NCI-H1436 (cell line): ENCODE measurements at places on chromosomes 3 and 15.

DNA sequence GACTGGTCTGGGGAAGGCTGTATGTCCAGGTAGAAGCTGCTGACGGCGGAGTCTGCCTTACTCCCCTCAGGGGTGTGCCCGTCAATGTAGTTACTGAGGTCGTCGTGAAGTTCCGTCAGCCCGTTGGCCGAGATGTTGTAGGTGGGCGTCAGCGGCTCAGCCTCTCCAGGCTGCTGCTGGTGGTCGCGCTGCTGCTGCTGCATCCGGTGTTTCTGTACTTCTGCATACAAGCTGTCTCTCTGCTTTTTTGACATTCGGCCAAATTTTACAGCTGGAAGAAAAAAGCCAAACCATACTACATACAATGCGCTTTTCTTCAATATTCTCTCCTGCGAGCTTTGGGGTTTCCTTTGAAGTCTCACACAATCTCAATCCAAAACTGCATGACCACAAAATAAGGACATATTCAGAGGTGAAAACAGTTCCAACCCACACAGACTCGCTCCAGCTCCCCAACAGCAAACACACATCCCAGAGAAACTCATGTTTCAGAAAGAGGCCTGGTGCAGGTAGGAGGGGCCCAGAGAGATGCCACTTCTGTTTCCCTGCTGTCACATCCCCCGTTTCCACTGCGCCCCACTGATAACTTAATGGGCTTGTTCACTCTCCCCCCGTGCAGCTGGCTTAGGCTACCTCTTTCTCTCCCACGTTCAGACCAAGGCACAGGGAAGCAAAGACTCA is 32.5 kb upstream of the ICE2 start:
- DNase-seq = no peak

- no peak for DNase-seq
Measured at GRCh38 chr3:184813357-184813756, 1.4 kb downstream of the VPS8 start.

DNA sequence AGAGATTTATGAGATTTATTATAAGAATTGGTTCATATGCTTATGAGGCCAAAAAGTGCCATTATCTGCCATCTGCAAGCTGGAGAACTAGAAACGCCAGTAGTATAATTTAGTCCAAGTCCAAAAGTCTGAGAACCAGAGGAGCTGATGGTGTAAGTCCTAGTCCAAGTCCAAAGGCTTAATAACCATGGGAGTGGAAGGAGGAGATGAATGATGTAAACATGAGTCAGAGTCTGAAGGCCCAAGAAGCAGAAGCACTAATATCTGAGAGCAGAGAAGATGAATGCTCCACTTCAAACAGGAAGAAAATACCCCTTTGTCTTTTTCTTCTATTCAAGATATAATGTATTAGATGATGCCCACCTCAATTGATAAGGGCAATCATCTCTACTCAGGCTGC is 185.7 kb downstream of the CGGBP1 start:
- no peak for DNase-seq

DNA sequence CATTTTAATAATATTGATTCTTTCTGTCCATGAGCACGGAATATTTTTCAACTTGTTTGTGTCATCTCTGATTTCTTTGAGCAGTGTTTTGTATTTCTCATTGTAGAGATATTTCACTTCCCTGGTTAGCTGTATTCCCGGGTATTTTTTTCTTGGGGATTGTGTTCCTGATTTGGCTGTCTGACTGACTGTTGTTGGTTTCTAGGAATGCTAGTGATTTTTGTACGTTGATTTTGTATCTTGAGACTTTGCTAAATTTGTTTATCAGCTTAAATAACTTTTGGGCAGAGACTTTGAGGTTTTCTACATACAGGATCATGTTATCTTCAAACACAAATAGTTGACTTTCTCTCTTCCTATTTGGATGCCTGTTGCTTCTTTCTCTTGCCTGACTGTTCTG is 418.8 kb upstream of the ALCAM start:
- DNase-seq = no peak

DNA sequence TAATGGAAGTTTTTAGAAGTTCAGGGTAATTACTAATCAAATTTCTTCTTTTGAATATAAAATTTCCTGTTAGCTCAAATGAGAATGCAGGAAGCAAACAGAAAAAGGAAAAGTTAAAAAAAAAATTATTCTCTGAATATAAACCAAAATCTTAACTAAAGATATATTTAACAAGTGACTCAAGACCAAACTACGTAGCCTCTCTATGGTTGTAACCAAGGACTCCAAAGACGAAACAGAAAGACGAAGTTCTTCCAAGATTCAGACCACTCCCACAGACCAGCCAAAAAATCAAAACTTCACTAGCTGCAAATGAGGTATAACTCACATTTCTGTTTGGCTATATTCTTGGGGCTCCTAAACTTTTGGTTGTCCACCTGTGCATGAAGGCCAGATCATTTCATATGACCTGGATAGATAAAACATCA is 846.5 kb upstream of the ALCAM start:
- DNase-seq = no peak

- DNase-seq = no peak
Measured at GRCh38 chr3:21170964-21171363, 580.0 kb downstream of the ZNF385D start.

- DNase-seq = peak; percentile 3
Measured at GRCh38 chr3:98596541-98597500, 3.4 kb upstream of the CPOX start.

DNA sequence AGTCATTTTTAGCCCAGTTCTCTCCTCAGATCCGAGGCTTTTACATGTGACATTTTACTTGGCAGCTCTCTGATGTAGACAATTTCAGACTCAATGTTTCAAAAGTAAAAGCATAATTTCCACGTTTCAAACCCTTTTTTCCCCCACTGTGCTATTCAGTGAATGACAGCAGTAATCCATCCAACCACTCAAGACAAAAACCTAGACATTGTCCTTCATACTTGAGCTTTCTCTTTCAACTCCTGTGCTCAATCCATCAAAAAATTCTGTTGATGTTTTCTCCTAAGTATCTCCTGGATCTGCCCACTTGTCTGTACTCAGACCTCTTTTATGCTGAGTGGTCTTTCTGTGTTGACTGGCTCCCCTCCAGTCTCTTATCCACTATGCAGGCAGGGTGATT is 214.7 kb downstream of the CHL1 start:
- no peak for DNase-seq

DNA sequence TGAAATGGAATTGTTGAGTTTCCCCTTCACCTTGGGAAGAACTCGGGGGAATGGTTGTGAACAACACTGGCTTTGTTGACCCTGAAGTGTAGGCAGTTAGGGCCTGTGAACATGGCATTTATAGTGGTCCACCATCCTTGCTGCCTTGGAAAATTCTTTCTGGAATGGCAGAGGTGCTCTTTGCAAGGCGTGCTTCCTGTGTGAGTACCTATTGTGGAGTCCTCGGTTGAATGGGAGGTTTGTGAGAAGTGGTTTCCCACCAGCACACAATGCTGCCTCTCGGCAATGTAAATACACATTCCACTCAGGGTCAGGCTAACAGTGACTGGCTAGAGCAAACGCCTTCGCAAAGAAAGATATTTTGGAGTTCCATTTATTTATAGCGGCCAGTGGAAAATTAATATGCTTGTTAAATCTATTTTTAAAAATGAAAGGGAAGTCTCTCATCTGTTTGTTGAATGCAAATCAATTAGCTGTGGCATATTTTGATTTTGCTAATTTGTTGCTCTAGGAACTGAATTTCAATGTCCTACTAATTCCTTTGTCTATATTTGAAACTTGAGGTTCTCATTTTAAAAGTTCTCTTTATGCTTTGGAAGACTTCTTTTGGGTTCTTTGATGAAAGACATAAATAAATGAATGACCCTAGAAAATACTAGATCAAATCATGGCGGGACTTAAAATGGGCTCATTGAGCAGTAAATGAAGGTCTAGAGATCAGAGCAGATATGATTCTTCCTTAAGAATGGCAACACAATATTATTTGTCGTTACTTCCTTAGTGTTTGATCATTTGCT is 59.5 kb downstream of the FNDC3B start:
- no peak for DNase-seq

- DNase-seq = no peak
Measured at GRCh38 chr15:68494573-68495110, 62.7 kb upstream of the ITGA11 start.

DNA sequence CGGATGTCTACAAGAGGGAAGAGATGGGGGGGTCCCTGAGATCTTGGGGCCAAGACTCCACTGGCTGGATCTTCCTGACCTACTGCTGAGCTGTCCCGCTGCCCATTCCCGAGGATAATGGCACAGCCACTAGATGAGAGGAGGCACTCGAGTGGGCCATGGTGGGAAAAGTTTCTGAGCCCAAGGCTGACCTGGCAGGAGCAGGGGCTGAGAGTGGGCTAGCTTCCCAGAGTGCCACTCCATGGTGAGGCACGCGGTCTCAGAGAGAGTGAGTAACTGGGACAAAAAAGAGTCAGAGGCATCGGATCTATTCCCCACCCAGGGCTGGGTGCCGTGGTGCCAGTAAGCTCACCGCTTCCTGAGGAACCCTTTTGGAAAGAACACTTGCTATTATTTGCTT is 10.9 kb downstream of the SLC51B start:
- DNase-seq = no peak

DNA sequence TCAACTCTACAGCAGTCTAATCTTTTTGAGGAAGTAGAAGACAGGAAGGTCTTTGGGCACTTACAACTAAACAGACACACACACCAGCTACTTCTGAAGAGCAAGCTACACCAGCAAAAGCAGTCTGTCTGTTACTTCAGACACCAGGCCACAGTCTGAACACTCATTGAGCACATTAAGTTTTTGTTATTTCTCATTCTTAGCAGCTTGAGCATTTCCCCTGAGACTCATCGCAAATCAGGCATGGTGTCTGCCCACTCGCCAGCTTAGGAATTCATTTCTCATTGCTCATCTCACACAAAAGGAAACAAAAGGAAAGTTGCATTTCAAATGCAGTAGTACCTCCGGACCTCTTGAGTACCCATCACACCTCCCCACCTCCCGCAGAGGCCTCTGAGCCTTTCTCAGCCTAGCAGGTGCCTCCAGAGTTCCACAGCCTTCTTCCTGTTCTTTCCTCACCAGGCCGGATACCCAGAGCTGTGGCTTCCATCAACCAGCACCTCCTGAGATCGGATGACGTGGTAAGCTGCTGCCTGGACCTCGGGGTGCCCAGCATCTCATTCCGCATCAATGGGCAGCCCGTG is 302.0 kb downstream of the RYR3 start:
- DNase-seq = no peak

GRCh38 chr15:40702077-40702476 is 7.1 kb downstream of the RAD51 start:
- peak; percentile 2 for DNase-seq

DNA sequence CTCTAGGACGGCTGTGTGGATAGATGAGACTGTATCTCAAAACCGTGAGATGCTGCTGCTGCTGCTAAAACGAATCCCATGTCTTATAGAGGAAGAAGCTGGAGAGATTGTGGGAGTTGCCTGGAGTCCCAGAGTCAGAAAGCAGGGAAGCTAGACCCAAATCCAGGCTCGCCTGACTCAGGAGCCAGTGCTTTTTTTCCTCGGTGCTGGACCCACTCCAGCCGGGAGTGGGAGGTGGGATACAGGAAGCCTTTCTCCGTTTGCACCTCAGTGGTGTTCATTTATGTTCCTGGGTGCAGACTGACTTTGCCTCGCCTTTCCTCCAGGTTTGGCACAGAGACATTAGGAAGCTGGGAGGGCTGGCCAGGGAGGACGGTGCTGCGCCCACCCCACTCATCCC is 150.9 kb upstream of the LINGO1 start:
- DNase-seq = no peak

GRCh38 chr15:37059086-37059485 is 41.3 kb downstream of the MEIS2 start:
- DNase-seq = no peak

DNA sequence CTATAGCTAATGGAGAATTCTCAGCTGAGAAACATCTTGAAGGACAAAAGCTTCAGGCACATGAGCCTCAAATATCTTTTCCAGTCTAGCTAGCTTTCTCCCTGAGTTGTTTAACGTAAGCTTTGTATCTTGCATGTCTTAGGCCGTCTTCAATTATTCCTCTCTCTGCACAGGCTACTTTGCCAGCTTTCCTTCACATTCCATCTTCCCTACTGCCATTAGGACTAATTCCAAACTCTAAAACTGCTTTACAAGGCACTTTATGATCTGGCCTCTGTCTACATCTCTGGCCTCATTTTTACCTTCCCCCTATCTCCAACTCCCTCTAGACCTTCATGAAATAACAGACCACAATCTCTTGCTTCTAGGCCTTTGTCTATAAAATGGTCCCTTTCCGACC is 171.4 kb downstream of the GREM1 start:
- no peak for DNase-seq

DNA sequence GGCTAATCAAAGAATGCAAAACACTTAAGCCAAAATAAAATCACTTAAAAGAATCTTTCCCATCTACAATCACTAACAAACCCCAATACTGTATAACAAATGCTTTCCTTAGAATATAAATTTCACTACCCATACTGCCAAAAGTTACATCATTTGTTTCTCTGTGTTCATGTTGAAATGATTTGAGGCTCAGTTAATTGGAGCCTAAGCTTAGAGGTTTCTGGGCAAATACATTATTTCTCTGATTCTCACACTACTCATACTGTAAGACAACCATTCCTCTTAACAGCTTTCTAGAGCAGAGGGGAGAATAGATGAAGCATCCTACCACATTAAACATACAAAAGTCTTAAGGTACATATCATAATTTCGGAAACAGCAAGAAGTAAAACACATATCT is 2.1 kb downstream of the RIOX2 start:
- no peak for DNase-seq

- DNase-seq = no peak
Measured at GRCh38 chr15:65355173-65355987, 22.4 kb downstream of the IGDCC3 start.

DNA sequence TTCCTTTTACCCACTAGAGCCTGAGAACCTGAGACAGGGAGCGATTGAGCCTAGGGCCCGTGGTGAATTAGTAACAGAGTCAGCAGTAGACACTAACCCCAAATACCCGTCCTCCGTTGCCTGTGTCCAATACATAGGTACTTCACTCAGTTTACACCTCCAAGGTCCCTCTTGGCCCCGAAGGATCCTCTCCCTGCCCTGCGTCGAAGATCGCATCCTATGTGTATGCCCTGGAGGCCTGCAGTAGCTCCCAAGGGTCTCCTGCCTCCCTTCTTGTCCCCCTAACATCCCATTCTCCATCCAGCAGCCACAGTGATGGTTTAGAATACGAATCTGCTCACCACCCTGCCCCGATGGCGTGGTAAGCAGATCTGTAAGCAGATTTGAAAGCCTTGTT is 67.0 kb downstream of the ISG20 start:
- no peak for DNase-seq

GRCh38 chr15:98599909-98600691 is 48.2 kb upstream of the IGF1R start:
- DNase-seq = no peak

DNA sequence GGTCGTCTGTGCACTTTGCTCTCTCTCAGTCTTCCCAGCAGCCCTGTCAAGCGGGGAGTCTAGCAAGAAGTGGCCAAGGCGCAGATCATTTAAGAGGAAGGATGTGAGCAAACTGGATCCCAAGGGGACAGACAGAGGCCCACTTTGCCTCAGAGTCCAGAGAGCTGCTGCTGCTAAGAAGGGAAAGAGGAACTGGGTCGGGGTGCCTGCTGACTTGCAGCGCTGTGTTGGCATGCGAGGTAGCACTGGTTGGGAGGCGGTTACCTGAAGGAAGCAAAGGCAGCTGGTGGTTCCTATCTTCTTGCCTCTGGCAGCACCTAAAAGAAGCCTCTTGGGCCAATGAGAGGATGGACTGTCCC is 28.1 kb downstream of the SMAD3 start:
- no peak for DNase-seq

GRCh38 chr3:150302246-150302645 is 105.9 kb upstream of the TSC22D2 start:
- DNase-seq = no peak
